ENCODE measurements at places on chromosomes 2 and 18.

DNA sequence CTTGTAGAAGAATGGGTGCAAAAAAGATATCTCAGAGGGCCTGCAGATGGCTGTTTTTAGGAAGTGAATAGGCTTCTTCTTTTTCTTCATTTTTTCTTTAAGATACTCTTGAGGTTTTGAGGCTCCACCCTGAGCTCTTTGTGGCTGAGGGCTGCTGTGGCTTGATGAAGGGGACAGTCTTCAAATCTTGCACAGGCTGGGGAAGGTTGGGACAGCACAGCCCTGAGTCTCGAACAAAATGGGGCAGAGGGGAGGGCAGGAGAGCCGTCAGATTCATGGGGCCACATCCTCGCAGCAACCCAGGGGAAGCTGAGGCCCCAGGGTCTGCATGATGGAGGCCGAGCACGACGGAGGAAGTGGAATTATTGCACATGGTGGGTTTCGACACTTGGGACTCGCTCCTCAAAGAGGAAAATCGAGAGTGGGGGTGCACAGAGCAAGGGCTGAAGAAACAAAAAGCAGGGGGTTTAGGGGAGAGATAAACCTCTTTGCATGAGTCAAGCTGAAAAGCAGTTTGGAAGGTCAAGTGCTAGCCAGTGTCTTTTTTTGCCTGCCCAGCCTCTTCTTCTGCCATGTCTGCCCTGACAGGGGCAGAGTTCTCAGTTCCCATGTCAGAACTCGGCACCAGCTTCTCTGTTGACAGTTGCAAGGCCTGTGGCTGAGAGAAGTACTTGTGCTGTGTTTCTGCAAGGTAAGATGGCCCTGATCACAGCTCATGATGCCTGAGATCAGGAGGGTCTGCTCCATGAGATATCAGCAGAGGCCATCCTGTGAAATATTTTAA lies 19.5 kb downstream of the INPP4A start:
- DNase-seq: no peak

DNA sequence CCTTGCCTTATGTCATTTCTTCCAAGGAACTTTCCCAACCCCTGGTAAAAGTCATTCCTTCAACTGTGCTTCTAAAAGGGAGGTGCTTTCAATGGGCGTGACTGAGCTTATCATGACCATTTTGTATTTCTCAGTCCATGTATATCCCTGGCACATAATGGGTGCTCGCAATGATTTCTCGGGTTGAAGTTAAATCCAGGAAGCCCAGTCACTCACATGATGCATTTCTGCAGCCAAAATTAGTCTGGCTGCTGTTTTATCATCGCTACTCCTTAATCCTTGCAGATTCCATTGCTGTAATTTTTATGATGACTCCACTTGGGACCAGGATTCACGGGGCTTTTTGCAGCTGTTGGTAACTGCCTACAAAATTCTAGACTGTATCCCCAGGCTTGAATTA lies 25.9 kb upstream of the RFX8 start:
- no peak for DNase-seq

DNA sequence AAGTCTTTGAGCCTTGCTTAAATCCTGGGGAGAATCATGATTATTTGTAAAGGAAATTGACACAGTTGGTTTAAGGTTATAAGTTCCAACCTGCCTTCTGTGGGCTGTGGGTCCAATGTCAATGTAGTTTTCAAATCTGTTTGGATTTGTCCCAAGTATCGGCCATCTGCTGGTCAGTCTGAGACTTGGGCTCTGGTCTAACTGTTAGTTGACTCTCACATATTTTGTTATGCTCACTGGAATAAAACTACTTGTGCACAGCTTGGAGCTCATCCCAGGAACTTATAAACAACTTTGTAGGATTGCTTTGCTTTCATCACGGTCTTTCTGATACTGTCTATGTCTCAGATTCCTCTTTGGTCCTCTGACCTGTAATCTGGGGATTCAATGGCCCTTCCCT lies 1026.2 kb upstream of the ZEB2 start:
- peak; percentile 31 for DNase-seq

DNA sequence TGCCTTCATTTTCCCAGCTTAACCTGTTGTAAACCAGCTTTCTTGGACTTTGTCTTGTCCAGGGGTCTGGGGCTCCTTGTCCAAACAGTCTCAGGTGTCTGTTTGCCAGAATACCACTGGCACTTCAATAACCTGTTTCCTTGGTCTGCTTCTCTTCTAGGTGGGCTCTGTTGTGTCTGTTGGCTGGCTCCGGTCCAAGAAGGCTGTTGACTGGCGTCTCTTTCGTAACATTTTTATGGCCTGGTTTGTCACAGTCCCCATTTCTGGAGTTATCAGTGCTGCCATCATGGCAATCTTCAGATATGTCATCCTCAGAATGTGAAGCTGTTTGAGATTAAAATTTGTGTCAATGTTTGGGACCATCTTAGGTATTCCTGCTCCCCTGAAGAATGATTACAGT lies 17.0 kb downstream of the SLC20A1 start:
- no peak for DNase-seq

DNA sequence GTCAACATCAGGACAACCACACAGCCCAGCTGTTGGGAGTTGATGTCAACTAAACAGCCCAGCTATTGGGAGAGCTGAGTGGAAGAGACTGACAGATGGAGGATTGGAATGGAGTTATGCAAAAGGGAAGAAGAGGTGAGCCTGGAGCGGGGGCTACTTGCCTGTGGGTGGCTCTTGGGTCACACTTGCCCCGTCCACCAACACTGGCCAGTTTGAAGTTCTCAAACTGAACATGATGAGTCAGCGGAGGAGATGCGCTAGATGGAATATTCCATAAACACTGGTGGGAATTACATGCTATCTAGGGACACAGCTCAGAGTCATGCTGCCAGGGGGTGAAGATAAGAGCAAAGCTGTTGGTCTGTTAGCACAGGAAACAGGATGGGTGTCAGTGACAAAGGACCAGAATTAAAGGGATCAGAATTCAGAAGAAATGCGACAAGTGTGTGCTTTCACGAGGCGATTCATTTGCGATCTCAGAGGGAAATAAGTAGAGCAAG lies 33.2 kb upstream of the AGAP1 start:
- DNase-seq: no peak

DNA sequence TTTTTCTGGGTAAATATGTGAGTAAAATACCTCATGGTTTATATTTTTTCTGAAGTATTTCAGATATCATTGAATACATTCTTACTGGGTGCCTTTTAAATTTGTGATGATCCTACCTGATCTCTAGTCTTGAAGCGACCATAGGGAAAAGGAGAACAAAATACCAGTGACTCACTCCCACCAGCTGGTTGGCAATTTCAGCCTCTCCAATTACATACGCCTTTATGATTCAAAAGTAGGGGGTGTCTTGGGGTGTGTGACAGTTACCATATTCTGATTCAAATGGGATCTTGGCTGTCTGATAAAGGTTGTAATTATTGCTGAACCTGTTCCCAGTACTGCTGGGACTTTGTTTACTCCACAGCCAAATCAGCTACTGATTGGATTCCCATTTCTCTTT lies 175.9 kb upstream of the NXPH2 start:
- DNase-seq: peak; percentile 20

DNA sequence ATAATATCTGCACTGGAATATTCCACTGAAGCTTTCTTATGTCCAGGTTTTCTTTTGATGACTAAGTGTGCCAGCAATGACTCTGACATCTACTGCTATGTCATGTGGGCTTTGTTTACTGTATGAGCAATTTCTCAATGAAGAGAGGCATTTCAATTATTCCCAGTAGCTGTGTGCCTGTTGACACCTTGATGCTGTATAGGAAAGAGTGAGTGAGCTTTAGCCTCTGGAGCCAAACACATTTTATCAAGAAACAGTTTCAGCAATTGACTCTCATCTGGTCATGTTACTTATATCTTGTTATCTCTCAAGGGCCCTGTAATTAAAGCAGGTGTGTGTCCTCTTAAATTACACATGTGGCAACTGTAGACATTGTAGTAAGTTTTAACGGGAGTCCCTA lies 493.2 kb upstream of the FANCL start:
- DNase-seq: peak; percentile 1

DNA sequence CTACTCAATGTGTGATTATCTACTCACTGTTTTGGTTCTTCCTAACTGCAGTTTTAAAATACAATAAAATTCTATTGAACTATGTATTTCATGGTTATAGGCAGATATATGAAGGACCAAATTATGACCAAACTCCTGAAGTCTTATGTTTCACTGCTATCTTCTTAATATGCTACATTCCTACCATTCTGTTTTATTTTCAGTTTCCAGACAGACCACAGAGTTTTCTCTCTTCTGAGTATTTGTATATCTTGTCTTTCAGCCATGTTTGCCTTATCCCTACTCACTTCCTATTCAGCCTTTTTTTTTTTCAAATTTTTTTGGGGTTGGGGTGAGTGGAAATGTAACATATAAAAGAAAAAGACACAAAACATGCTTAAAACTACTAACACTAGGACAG lies 6.3 kb downstream of the RFTN2 start:
- no peak for DNase-seq

GRCh38 chr2:150413366-150413765 lies 74.1 kb downstream of the RND3 start:
- no peak for DNase-seq

- DNase-seq: no peak
Observed at GRCh38 chr2:49972699-49973098, 818.4 kb upstream of the FSHR start.

- peak; percentile 13 for DNase-seq
Observed at GRCh38 chr18:49784427-49785185, 28.7 kb downstream of the ACAA2 start.

DNA sequence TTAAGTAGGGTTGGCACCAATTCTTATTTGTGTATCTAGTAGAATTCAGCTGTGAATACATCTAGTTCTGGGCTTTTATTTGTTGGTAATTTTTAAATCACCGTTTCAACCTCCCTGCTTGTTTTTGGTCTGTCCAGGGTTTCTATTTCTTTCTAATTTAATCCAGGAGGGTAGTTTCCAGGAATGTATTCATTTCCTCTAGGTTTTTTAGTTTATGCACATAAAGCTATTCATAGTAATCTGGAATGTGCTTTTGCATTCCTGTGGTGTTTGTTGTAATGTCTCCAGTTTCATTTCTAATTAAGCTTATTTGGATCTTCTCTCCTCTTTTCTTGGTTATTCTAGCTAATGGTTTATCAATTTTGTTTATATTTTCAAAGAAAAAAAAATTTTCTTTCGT lies 1361.8 kb upstream of the DDX18 start:
- DNase-seq: no peak

DNA sequence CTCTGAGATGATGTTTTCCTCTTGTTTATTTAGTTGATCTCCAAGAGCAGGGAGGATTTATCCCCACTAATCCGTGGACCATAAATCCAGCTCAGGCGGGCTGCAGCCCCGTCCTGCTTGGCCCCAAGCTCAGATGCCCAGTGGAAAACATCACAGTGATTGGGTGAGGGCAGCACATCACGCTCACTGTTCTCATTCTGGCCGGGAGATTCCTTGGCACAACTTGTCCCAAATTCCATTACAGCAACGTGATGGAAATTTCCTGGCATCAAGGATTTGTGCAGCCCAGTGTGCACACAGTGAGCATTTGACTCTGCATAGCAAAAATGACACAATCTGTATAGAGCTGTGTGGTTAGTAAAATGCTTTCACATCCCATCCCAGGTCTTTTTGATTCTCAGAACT lies 96.8 kb downstream of the VAPA start:
- DNase-seq: peak; percentile 84

DNA sequence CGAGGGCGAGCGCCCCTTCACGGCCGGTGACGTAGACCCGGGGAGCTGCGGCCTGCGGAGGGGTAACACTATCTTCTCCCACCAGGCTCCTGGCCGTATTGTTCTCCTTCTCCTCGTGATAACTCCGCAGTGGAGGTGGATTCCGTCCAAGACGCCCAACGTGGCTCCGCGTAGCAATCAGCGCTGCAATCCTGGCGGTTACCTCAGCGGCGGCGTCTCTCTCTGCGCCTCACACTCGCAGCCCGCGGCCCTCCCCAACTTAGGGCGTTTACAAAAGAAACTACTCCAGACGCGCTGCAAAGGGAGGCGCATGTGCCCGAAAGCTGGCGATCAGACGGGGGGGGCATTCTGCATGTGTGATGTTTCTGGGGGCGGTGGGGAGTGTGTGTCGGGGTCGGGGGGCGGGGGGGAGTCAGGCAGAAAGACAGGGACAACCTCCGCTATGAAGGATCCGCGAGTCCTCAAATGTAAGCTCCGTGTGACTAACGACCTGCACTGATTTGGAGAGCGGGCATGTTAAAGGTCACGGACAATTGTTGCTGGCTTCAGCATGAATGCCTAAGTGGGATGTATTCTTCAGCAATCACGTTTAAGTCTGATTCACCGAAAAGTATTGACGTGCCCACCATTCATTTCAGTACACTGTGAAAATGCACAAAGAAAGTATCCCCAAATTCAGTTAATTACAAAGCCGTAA lies 1.3 kb upstream of the ZNF516 start:
- peak; percentile 69 for DNase-seq

- DNase-seq: peak; percentile 18
Observed at GRCh38 chr2:158459161-158460003, 2.6 kb downstream of the PKP4 start.

DNA sequence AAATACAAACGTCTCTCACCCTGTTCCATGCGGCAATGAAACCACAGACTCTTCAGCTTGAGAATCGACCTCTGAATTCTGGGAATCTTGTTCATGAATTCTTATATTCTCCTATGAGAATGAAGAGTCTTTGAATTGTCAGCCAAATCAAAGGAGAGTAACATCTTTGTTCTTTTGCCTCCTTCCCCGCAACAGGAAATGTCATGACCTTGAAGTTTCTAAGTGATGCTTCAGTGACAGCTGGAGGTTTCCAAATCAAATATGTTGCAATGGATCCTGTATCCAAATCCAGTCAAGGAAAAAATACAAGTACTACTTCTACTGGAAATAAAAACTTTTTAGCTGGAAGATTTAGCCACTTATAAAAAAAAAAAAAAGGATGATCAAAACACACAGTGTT lies 21.8 kb downstream of the TNFAIP6 start:
- peak; percentile 22 for DNase-seq

DNA sequence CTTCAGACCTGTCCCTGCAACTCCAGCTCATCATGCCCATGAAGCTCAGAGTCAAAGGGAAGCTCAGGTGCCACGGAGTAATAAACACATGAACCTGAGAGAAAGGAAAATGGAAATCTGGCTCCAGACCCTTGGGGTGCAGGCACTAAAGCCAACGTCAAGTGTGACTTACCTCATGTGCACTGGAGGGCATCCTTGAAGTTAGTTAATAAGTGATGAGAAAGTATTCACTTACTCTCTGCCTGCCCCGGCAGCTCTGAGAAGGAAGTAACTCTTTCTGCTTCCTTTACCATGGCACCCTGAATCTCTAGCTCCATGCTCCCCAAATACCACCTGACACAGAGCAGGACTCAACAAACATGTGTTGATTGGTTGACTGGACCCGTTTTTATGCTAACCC lies 21.4 kb upstream of the AGAP1 start:
- no peak for DNase-seq

All from astrocyte of the spinal cord (primary cell).